LNCaP clone FGC (cell line): ENCODE measurements at places on chromosomes 4 and X.

- DNase-seq = peak; percentile 13
Measured at GRCh38 chrX:155027509-155028066, 944 bp downstream of the FUNDC2 start.

- no peak for DNase-seq
Measured at GRCh38 chrX:124475358-124475757, 129.0 kb downstream of the SH2D1A start.

DNA sequence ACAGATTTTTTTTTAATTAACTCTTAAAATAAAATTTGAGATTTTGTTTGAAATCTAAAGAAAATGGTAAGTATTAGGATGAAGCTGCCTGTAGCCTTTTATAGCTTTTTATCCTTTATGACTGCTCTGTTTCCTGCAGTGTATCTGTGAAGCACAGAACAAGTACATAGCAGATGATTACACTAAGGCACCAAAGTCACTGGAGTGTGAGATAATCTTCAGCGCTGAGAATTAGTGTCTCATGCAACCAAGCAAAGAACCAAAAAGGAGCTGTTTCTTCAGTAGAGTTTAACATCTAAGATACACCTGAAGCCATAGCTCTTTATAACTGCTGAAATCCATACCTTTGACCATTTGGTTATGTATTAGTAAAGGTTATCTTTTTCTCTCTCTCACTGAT is 1989.8 kb upstream of the PCDH10 start:
- DNase-seq = no peak

DNA sequence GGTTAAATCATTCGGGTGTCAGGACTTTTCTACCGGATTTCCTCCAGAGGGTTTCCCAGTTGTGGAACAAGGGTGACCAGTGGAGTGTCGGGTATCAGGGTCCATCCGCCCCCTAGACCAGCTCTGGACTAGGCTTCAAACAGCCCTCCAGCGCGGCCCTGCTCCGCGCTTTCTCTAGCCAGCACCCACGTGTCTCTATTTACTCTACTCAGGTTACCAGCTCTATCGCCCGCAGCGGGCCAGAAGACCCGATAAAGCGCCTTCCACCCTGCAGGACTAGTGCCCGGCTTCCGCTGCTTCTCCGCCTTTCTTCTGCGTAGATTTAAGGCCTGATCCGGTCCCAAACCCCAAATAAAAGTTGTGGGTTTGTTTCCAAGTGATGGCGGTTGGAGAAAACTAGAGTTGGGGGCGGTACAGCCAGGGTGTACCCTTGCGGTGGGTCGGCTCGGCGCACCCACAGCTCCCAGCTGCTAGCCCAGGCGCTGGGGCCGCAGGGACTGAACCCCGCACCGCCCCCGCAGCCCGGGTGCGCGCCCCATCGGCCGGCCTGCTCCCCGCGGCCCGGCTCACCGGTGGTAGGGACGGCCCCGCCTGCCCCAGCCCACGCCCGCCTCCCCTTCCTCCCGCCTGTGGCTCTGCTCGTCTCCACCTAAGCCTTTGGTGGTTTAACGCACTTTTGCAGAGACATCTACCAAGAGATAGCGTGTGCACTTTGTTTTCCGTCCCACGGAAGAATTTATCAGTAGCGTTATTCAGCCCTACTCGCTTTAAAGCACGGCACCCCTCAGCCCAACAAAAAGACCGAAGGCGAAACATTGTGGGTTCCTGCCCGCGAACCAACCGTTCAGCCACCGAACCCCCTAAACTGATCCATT is 2.1 kb downstream of the LEF1 start:
- DNase-seq = no peak

- DNase-seq = no peak
Measured at GRCh38 chrX:22445880-22446279, 173.2 kb downstream of the CBLL2 start.

DNA sequence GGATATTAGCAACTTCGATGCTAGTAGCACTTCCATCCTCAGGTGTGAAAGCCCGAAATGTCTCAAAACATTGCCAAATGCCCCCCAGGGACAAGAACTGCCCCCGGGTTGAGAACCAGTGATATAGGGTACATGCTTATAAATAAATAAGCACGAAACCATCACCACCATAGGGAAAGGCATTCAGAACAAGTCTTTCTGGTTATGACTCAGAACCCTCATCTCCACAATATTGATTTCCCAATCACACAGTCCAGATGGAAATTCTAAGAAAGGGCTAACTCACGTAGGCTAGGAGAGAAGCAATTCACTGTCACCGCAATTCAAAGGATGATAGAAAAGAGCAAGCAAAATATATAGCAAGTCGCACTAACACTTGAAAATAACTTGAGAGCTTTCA is 84.8 kb downstream of the ANOS1 start:
- no peak for DNase-seq

- no peak for DNase-seq
Measured at GRCh38 chr4:134147941-134148340, 53.6 kb downstream of the PABPC4L start.

DNA sequence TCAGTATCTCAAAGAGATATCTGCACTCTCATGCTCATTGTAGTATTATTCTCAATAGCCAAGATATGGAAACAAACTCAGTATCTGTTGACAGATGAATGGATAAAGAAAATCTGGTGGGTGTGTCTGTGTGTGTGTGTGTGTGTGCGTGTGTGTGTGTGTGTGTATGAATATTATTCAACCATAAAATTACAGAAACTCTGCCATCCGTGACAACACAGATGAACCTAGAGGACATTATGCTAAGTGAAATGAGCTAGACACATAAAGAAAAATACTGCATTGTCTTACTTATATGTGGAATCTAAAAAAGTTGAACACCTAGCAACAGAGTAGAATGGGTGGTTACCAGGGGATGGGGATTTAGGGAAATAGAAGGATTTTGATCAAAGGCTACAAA is 13.2 kb downstream of the XKRX start:
- DNase-seq = no peak

DNA sequence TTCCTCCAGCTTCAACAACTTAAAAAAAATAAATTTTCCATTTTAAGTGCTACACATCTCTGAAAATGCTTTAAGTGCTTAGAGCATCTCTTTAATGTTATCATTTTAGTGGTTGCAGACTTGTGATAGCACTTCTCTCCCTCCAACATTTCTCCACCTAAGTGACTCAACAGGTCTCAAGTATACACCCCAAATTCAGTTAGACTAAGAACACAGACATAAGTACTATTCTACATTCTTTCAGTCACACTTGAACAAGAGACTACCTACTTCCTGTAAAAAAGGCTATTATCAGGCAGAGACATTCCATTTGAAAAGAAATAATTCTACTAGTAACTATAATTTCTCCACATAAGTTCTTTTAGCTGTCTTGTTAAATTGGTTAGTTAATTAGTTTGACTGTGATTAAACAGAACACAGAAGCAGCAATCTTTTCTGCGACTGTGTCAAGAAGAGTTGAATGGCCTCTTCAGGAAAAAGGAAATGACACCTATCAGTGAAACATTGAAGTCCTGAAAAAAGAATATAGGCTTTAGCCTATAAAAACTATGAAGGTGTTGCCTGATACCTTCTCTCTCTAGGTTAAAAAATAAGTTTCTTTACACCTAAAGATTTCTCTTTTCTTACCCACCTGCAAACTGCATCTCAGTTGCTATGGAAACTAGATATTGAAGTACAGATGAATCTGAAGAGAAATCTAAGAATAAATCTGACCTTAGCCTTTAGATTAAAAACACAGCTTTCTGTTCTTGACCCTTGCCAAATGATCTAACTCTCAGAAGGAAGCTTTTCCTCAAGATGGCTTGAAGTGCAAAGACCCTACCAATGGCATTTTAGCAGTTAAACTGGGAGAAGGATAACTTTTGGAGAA is 18.0 kb downstream of the NAF1 start:
- no peak for DNase-seq

GRCh38 chr4:81257816-81258215 is 42.8 kb upstream of the PRKG2 start:
- no peak for DNase-seq

DNA sequence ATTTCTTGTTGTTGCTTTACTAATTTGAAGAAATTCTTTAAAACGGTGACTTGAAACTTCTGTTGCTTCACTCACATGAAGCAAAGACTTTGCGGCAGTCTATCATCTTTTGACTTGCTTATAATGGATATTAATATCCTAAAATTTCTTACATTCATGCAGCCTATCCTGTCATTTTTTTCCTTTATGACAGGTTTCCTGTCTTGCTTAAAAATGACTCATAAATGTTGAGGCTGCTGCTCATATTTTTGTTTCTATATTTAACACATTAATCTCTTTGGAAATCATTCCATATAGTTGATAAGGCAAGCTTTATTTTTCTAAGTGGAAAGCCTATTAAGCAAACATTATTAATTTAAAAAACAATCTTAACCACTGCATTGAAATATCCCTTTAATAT is 176.6 kb upstream of the GALNTL6 start:
- no peak for DNase-seq
